Activated CD4-positive, CD25-positive, alpha-beta regulatory T cell treated with anti-CD3 and anti-CD28 coated beads, Interleukin-2, amount 50 U/mL, for 16 hours (primary cell): ENCODE measurements at places on chromosomes 1 and 21.

DNA sequence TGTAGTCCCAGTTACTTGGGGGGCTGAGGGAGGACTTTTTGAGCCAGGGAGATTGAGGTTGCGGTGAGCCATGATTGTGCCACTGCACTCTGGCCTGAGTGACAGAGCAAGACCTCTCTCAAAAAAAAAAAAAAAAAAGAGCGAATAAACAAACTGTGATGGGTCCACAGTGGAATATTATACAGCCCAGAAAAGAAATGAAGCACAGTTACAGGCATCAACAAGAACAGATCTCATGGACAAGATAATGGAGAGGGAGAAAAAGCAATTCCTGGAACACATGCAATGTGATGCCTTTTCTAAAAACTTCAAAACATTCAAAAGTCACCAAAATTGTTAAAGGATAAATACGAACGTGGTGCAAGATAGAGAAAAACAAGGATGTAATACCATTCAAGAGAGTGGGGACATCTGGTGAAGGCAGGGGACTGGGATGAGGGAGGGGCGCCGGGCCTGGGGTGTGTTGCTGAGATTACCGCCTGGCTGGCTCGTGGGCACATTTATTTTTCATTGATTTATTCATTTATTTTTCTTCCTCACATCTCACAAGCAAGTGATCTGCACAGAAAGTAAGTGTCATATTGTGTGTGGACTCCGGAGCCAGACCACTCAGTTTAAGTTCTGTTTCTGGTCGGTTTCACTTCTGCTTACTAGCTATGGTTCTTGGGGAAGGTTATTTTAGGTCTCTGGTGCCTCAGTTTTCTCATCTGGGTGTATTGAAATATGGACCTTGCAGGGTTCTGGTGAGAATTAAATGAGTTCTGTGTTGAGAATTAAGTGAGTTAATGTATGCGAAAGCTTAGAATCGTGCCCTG, 30.1 kb downstream of the ABCG1 start:
- no peak for DNase-seq

DNA sequence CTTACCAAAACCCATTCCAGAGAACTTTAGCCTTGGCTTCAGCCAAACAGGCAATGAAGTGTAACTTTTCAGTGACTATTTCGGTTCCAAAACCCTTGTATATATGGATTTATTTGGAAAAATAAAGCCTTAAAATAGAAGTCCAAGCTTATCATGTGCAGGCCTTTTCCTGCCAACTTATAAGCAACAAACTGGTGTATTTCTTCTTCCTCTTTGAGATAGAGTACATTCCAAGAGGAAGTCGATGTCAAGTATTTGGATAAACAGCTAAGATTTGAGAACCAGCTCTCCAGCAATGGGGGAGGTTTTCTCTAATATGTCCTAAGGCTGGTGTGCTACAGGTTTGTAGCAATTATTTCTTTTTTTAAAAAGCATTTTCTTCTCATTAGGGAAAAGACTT, 407.8 kb downstream of the DUSP10 start:
- DNase-seq = no peak

DNA sequence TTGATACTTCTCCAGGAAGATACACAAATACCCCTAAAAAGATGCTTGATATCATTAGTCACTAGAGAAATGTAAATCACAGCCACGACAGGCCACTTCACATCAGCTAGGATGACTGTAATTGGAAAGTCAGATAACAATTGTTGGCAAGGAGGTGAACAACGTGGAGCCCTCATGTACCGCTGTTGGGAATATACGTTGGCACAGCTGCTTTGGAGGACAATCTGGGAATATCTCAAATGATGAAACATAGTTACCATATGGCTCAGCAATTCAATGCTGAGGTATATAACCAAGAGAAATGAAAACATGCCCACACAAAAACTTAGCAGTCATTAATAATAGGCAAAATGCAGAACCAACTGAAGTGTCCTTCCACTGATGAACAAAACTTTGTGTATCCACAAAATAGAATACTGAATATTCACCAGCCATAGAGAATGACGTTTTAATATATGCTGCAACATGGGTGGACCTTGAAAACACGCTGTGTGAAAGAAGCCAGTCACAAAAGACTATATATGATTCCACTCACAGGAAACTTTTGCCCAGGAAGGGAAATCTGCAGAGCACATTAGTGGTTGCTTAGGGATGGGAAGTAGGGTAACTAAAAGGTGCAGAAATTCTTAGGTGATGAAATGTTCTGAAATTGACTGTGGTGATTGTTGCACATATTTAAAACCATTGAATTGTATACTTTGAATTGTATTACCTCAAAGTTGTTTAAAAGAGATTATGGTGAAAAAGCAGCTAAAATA, 95.4 kb downstream of the AHCTF1 start:
- no peak for DNase-seq

DNA sequence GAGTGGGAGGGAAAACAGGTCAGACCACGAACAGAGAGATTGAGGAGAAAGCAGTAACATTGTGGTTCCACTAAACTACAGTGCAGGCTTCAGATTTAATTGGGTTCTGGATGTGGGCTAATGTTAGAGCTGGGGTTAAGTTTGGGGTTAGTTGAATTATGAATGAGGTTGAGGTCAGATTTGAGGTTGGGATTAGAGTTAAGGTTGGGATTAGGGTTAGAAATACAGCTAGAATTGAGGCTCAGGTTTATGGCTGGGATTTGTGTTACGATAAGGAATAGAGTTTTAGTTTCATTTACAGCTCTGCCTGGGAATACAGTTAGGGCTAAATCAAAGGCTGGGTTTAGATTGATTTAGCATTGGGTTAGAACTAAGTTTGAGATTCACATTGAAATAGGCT, 1.8 kb upstream of the VSIG8 start:
- DNase-seq = no peak

- DNase-seq = no peak
These were observed 20.5 kb upstream of the UBL4B start for GRCh38 chr1:110091791-110092190.
